NCI-H1436 treated with DMSO at 0.1 percent for 48 hours (cell line): ENCODE measurements at places on chromosomes 11 and 22.

GRCh38 chr22:45602824-45603595 is 68.6 kb upstream of the ATXN10 start:
- peak; percentile 78 for DNase-seq

DNA sequence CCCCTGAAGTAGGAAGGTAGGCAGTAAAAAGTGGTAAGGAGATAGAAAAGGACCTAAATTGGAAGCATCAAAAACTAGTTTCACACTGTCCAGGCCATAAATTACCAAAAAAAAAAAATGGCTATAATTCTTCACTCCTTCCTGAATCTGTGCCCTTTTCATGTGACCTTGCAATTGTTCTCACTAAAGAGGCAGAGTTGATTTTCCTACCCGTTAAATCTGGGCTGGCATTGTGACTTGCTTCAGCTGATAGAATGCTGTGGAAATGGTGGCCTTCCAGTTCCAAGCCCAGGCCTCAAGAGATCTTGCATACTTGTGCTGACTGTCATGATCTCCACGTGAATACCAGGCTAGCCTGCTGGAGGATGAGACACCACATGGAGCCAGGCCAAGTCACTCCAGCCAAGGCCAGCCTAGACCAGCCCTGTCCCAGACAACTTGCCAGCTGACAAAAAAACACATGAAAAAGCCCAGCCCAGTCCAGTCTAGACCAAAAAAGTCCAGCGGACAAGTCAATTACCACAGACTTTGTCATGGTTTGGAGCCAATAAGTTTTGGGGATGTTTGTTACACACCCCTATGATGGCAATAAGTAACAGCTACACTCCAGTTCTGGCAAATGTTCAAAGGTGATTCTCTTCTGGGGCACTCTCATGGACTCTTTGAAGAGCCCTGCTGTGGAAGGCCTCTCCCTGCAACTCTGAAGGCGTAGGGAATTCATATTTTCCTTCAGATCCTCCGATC is 51.4 kb upstream of the NUP50 start:
- DNase-seq = no peak

GRCh38 chr11:101032991-101033390 is 96.6 kb downstream of the PGR start:
- DNase-seq = no peak

DNA sequence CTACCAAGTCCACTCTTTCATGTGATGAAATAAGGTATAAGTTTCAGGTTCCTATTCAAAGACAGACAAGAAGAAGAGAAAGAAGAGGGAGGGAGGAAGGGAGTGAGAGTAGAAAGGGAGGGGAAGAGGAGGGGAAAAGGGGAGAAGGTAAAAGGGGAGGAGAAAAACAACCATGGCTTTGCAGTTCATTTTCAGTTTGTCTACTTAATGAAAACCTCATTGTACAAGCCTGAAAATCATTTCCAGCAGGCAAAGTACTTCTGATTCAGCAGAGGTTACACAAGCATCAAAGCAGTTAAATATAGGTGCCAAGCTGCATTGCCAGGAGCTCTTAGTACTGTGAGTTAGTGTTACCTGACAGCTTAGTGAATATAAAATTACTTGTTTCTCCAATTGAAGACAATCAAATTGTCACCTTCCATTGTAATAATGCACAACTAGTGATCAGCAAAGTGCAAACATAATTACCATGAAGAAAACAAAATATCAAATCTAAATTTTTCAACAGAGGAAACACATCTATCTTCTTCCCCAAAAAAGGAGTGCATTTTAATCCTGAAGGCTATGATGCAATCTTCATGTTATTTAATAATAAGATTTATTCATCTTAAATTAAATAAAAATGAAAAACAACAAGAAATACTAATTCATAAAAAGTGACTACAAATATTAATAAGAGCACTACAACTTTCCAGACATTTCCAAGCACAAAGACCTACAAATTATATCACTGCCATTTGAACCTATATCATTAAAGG is 8.2 kb downstream of the SOX6 start:
- no peak for DNase-seq

DNA sequence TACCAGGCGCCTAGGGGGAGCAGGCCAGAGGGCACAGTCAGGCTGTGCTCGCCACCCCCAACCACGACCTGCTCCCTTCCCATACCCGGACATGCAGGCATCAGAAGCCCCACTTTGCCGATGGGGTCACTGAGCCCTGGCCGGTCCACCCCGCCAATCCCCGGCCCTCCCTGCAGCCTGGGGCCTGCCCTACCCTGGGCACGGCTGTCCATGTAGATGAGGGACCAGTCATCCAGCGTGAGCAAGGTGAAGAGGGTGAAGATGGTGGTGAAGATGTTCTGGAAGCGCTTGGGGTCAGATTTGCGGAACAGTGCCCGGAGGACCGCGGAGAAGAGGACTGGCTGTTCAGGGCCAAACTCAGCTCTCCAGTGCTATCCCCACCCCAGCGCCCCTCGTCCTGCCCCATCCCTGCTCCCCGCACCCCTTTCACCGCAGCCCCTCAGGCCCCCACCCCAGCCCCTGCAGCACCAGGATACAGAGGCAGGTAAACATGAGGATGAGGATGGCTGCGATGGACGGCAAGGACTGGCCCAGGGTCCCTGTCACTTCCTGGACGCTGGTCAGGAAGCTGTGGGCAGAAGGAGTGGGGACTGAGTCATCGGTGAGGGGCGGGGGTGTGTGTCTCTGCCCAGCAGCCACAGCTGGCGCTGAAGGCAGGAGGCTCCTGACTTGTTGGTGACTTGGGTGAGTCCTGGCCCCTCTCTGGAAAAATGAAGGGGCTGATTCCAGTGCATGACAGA is 5.5 kb downstream of the CATSPER1 start:
- DNase-seq = no peak

GRCh38 chr11:104678408-104678807 is 219.9 kb downstream of the CASP12 start:
- no peak for DNase-seq
